Central memory CD4-positive, alpha-beta T cell (primary cell): ENCODE measurements at places on chromosomes 13 and 19.
A peak's percentile ranks its signal among the peaks of the same experiment; 100 is the strongest.

DNA sequence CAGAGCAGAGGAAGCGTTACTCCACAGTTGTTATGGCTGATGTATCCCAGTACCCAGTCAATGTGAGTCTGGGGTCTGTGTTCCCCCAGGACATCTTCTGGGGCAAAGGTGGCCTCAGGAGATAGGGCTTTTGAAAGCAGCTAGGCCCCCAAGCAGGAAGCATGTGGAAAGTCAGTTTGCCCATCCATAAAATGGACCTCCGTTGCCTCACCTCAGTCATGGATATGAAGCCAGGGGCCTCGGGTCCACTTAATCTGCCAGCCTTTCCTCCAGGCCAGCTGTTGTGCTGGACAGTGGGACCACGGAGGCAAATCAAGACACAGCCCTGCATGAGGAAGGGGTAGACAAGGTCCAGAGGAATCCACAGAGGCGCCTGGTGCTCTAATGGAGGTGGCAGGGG, 3.3 kb downstream of the EPS8L1 start:
- no peak for DNase-seq

- DNase-seq, result no peak
Measured at GRCh38 chr13:42275506-42275905, 3.6 kb downstream of the AKAP11 start.

GRCh38 chr13:94646904-94647303, 45.2 kb downstream of the GPR180 start:
- no peak for DNase-seq

DNA sequence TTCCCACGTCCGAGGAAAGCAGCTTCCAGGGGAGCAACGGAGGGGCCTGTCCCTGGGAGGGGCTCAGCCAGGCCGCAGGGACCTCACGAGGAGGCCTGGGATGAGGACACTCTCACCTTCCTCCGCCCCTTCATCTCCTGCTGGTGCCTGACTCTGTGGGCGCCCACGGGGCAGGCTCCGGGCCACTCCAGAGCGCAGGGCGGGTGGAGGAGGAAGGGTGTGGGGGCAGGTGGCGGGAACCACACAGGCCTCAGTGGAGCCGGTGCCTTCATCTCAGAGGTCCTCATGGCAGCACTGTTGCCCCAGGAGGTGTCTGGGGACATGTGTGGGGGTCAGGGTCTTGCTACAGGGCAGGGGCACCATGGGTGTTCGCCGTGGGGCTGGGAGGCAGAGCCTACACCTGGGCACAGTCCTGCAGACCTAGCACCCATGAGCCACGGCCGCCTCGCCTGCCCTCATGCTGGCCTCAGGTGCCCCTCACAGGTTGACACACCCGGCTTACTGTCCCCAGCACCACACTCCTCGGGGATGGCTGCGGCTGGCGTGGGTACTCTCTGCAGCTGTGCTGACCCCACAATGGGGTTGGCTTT, 10.1 kb upstream of the TMEM255B start:
- no peak for DNase-seq

- DNase-seq, result no peak
Measured at GRCh38 chr13:26037302-26037701, 14.5 kb downstream of the SHISA2 start.

DNA sequence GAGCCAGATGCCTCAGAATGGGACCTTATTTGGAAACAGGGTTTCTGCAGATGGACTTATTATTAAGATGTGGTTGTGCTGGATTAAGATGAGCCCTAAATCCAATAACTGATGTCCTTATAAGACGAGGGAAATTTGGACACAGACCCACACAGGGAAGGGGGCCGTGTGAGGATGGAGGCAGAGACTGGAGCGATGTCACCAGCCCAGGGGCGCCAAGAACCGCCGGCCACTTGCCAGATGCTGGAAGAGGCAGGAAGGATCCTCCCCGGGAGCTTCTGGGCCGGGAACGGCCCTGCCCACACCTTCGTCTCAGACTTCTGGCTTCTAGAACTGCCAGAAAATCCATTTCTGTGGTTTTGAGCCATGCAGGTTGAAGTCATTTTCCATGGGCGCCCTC, 26.6 kb downstream of the GNG7 start:
- DNase-seq, result no peak

DNA sequence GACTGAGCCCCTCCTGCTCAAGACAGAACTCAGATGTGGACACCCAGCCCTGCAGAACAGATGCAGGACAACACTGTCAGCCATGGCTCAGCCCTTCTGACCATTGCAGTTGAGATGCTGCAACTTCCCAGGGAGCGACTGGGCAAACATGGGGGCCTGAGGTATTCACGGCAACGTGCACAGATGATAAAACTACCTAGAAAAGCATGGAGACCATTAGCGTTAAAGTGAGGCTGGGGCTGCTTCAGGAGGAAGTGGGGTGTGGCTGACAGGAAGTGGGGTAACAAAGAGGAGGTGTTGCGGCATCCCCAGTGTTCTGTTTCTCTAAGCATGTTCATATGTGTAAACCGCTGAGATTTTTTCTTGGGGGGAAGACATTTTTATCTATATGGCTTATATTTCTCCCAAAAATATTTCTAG, 1.3 kb upstream of the SIGLEC9 start:
- DNase-seq, result peak; percentile 70

DNA sequence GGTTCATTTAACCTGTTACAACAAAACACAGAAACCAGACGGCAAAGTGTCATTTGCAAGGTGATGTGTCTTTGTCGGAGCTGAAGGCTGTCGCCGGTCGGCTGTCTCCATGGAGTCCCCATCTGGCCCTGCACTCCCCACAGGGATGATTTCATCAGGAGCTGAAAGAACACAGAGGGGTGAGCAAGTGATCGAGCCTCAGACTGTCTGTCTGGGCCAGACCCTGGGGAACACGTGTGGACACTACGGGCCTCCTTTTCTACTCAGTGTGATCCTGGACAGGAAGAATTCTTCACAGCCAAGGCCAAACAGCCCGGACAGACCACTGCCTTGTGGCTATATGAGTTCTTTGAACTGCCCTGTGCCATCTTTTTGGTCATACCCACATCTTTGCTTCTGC, 85.1 kb downstream of the RNASEH2B start:
- DNase-seq, result no peak

- DNase-seq, result no peak
Measured at GRCh38 chr13:112330479-112331381, 45.4 kb upstream of the SPACA7 start.

- peak; percentile 56 for DNase-seq
Measured at GRCh38 chr19:46678110-46678732, 17.2 kb upstream of the DACT3 start.

GRCh38 chr19:18422530-18423191, 3.5 kb downstream of the SSBP4 start:
- DNase-seq, result peak; percentile 48

DNA sequence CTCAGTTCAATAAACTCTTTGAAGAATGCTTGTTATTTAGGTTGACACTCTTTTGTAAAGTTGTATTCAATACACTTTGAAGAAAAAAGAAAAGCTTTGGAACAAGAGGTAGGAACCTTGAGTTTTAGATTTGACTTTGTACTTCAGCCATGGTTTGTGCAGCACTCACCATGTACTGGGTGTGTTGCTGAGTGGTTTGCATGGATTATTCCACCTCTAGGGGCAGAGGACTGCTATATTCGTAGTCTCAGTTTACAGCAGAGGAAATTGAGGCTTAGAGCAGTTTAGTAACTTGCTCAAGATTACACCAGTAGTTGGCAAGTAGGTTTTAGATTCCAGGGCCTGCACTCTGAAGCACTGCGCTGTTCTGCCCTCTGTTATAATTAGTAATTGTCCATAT, 68.8 kb downstream of the DNAJC3 start:
- DNase-seq, result no peak

- DNase-seq, result no peak
Measured at GRCh38 chr13:113937527-113938180, 36.2 kb downstream of the C13orf46 start.
